AG09309 (cell line): ENCODE measurements at places on chromosomes 5 and 9.
A peak's percentile ranks its signal among the peaks of the same experiment; 100 is the strongest.

- no peak for DNase-seq
Measured at GRCh38 chr5:32736842-32737241, 25.7 kb downstream of the NPR3 start.

DNA sequence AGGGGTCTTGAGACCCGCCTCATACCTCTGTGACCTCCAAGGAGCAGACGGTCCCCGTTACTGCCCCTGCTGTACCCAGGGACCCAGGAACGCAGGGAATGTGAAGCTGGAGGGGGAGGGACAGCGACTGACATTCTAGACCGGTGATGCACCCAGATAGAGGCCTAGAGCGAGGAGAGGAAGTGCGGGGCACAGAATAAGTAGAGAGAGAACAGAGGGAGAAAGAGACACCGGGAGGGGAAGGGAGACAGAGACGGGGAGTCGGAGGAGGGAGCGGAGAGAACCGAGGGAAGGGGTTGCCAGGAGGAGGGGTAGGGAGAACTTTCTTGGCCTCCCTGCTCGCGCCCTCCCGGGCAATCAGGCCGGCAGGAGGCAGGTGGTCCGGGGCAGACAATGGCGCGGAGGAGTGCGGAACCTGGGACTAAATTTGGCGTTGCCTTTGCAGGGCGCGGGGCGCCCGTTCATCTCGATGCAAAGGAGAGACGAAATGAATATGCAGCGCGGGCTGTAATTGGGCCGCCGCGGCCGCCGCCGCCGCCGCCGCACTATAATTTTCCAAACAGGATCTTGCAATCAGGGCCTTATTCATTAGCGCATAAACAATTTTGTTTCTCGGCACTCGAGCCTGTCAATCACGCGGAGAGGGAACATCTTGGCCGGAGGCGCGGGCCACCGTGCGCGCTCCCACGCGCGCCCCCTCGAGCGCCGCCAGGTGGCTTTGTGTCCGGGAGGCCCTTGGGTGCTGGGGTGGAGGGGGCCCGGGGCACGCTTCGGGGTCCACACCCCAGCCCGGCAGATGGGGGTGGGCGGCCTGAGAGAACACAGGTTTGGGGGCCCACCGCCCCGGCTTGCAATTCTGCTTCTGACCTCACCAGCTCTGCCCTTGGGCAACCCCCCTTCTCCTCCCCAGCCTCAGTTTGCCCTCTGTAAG, 33.0 kb downstream of the NDUFA8 start:
- DNase-seq: no peak

DNA sequence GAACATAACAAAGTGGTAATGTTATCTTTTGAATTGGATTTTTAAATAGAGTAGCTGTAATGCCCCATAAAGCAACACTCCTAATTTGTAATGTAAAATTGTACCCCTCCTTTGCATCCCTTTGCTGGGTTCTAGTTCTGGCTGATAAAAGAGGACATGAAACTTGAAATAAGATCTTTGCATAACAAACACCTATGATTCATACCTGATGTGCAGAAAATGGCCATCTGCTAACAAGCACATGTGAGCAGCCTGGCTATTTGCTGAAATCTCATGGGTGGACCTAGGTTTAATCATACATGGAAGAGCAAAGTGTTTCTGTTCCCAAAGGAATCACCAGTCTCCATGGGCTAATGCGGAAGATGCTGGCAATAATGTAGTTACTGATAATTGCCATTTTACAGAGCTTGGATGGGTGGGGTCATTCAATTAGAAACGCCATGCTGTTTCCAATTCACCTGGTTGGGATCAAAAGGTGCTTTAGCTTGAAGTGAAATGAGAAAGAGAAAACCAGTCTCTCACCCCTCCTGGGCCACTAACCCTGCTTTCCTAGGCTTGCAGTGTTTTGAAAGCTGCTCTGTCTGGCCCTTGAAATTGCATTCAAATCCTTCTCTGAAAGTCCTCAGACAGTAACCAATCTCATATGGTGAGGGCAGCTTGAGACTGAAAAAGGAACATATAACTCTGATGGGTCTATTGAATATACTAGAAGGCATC, 585.1 kb downstream of the TLE4 start:
- DNase-seq: no peak

GRCh38 chr9:130145658-130146057, 26.5 kb upstream of the NCS1 start:
- no peak for DNase-seq

DNA sequence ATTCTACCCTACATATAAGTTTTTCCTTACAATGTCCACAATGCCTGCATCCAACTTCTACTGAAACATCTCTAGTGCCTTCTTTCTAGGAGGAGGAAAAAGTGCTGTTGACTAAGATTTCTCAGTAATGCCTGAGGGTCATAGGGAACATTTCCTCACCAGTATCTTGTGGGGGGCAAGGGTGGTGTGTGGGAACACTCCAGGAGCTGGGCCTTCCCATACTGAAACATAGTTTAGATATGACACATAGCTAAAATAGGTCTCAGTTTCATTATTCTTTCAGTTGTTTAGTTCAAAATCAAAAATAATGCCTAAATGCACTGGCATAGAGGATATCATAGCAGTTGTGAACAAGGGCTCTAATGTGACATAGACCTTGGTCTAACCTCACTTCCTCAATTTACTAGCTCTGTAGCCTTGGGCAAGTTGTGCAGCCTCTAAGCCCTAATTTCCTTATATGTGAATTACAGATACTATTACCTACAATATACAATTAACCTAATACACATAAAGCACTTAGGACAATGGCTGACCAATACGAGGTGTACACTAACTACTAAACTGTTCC, 66.1 kb downstream of the HAPLN1 start:
- no peak for DNase-seq

GRCh38 chr5:172321593-172321992, 38.0 kb upstream of the UBTD2 start:
- DNase-seq: no peak

- no peak for DNase-seq
Measured at GRCh38 chr5:68277431-68277830, 61.9 kb downstream of the PIK3R1 start.

GRCh38 chr5:3359642-3360041, 236.0 kb upstream of the IRX1 start:
- DNase-seq: no peak

GRCh38 chr5:35029333-35029732, 18.4 kb downstream of the AGXT2 start:
- DNase-seq: no peak

- no peak for DNase-seq
Measured at GRCh38 chr5:143752165-143752850, 59.7 kb upstream of the HMHB1 start.

GRCh38 chr5:15501091-15501791, 1.3 kb downstream of the FBXL7 start:
- DNase-seq: peak; percentile 47

- DNase-seq: no peak
Measured at GRCh38 chr5:33934176-33934575, 2.0 kb upstream of the RXFP3 start.

DNA sequence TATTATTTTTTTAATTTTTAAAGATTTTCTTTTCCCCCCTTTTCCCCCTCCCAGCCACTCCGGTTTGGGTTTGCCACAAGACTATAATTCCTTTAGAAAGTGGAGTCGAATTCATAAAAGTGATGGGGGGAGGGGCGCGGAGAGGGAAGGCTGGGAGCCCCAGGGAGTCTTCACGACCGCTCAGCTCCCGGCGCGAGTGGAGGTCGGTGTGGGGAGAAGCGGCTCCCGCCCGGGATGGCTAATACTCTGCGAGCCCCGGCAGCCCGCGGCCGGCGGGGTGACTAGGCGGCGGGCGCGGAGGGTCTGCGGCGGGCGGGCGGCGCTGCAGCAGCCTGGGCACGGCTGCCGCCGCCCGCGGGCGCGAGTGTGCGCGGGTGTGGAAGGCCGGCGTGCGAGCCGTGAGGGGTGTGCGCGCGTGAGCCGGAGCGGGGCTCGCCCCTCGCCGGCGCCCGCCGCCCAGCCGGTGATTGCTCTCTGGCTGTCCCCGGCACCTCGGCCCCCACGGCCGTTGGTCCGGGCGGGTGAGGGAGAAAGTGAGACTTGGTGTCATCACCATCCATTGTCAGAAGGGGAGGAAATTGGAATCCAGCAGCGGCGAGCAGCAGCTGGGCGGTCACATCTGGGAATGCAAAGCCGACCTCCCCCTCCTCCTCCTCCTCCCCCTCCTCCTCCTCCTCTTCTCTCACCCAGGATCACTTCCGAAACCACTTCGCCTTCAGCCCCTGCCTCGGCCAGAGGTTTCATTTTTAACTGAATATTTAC, at the start of gene PARP8:
Gene PARP8 (plus strand): TSS at position 377 of the 762 bp plus-strand sequence. CDS start 459 bp downstream, outside the sequence.
- no peak for DNase-seq

- DNase-seq: no peak
Measured at GRCh38 chr5:180105827-180106312, 34.3 kb upstream of the RNF130 start.

DNA sequence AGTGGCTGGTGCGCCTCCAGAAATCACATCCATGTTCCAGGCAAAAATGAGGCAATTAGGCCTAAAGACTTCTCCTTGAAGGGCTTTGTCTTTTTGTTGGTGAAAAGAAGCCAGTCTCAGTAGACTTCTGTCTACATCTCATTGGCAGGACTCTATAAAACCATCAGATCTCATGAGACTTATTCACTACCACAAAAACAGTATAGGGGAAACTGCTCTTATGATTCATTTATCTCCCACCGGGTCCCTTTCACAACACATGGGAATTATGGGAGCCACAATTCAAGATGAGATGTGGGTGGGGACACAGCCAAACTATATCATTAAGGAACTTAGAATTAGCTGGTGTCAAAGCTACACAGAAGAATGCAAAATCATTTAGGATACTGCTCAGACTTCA, 77.7 kb upstream of the SNX2 start:
- DNase-seq: no peak

DNA sequence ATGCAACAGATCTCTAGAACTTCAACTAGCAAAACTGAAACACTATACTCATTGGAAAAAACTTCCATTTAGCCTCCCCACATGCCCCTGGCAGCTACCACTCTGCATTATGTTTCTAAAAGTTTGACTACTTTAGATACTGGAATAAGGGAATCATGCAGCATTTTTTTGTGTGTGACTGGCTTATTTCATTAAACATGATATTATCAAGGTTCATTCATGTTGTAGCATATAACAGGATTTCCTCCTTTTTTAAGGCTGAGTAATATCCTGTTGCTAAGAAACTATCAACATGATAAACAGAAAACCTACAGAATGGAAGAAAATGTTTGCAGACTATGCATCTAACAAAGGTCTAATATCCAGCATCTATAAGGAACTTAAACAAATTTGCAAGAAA, 597.9 kb downstream of the DMRTA1 start:
- DNase-seq: no peak

DNA sequence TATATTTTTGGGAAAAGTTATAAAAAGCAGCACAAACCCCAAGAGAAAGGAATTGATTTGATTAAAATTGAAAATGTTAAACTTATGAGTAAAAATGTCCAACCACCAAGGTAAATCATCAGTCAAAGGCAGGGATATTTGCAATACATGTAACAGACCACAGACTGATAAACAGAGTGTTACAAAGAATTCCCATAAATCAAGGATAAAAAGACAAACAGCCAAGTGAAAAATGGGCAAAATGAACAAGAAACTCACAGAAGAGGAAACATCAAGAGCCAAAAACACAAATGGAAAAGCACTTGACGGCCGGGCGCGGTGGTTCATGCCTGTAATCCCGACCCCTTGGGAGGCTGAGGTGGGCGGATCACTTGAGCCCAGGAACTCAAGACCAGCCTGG, 81.3 kb upstream of the HRH2 start:
- no peak for DNase-seq

GRCh38 chr5:138654281-138654867, 79.2 kb upstream of the HSPA9 start:
- DNase-seq: no peak

GRCh38 chr5:96597438-96598020, 64.6 kb upstream of the CAST start:
- DNase-seq: no peak

- no peak for DNase-seq
Measured at GRCh38 chr9:33835625-33836260, 18.8 kb downstream of the UBE2R2 start.

GRCh38 chr9:87545858-87546257, 48.2 kb downstream of the DAPK1 start:
- DNase-seq: no peak

DNA sequence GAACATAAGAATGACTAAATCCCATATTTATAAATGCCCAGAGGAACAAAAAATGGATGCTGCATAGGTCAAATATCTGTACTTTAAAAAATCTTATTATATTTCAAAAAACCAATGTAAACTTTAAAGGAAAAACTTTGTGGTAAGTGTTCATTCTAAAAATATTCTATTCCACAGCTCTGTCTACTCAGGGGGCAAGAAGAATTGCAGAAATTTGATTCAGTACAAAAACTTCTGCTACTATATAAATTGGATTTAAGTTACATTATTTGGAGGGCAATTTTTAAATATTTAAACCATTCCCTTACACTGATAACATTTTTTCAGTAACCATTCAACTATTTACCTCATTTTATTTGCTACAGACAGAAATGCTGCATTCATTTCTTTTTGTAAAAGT, 32.1 kb downstream of the NFIB start:
- no peak for DNase-seq

DNA sequence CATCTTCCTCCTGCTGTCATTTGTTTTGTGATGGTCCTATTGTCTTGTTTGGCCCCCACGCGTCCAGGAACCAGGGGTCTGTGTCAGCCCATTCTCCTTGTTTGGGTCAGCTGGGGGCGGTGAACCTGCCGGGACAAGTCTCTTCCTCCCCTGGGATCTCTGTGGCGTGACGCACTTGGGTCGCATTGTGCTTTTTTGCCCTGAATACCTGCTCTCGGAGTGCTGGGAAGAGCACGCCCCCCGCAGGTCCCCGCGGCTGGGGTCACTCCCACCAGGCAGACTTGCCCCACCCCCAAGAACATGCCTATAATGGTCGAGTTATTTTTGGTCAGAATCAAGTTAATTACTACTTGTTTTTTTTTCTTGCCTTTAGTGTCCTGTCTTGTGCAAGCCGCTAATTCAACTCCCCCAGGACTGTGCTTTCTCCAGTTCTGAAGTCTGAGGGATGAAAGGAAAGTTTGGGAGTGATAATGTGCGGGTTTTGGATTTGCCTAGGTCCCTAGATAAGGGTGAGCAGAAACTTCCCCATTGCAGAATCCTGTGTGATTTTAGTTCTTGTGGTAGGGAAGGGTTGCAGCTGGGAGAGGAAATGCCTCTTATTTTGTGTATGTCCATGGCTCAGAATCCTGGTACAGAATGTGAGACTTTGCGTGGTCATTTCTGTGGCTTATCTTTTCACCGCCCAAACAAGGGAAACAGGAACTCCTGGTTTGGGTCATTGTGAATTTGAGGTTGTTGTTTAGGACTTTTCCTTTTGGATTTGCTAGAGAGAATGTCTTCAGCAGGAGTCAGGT, 789 bp downstream of the ACER2 start:
- DNase-seq: no peak

- DNase-seq: no peak
Measured at GRCh38 chr9:19286634-19287188, 56.2 kb downstream of the DENND4C start.

GRCh38 chr9:76758476-76758875, 5.8 kb upstream of the PCA3 start:
- no peak for DNase-seq

GRCh38 chr5:122177161-122177560, 47.8 kb downstream of the ZNF474 start:
- no peak for DNase-seq

- no peak for DNase-seq
Measured at GRCh38 chr9:127612939-127613582, 984 bp downstream of the STXBP1 start.
